ENCODE measurements at places on chromosomes 2 and 18.

- DNase-seq = no peak
Measured at GRCh38 chr2:118696786-118697465, 150.5 kb downstream of the EN1 start.

- DNase-seq = no peak
Measured at GRCh38 chr2:120289221-120289906, 36.7 kb downstream of the RALB start.

DNA sequence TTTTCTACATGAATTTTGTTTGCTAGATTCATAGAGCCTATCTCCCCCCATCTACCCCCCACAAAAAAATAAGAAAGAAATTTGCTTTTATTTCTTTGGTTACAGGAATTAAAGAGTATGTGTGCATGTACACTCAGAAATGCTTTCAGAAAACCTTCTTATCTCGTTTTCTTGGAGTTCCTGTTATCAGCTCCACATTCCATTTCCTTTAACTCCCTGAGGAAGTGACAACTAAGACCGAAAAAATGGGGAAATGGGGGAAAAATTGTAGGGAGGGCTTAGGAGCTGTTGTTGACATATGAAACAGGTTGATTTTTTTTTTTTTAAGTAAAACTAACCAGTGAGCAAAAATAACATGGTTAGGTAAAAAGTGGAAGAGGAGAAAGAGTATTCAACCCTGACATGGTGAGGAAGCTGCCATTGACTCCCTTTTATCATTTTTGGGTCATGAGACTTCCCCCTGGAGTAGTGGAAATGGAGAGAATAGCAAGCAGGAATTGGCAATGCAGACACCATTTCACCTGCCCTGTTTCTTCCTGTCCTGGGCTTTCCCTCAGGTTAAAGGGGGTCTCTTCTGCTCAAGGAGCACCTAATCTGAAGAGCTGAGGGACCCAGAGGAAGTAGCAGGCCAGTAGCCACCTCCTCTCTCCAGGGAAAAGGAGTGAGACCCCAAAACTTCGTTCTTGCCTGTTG is 93.5 kb downstream of the OSBPL6 start:
- DNase-seq = no peak

DNA sequence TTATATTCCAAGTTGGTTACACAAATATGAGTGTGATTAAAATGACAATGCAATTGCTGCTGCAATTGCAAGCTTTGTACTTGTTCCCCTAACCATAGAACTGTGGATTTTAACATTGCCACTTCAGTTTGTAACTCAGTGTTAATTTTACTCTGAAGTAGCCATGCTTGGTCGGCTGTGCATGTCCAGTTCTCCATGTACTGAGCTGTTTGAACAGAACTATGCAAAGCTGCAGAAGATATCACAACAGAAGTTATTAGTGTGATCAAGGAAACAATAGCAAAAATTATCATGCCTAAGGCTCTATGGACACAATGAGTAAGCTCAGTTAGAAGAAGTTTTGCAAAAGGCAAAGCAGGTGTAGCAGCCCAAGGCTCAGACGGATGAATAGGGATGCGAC is 45.3 kb downstream of the CXCR4 start:
- no peak for DNase-seq

- DNase-seq = no peak
Measured at GRCh38 chr2:160429248-160430000, 64.2 kb downstream of the RBMS1 start.

All from activated naive CD8-positive, alpha-beta T cell treated with anti-CD3 and anti-CD28 coated beads for 36 hours (primary cell).